ENCODE measurements at places on chromosomes 1 and 21.
A peak's percentile ranks its signal among the peaks of the same experiment; 100 is the strongest.

DNA sequence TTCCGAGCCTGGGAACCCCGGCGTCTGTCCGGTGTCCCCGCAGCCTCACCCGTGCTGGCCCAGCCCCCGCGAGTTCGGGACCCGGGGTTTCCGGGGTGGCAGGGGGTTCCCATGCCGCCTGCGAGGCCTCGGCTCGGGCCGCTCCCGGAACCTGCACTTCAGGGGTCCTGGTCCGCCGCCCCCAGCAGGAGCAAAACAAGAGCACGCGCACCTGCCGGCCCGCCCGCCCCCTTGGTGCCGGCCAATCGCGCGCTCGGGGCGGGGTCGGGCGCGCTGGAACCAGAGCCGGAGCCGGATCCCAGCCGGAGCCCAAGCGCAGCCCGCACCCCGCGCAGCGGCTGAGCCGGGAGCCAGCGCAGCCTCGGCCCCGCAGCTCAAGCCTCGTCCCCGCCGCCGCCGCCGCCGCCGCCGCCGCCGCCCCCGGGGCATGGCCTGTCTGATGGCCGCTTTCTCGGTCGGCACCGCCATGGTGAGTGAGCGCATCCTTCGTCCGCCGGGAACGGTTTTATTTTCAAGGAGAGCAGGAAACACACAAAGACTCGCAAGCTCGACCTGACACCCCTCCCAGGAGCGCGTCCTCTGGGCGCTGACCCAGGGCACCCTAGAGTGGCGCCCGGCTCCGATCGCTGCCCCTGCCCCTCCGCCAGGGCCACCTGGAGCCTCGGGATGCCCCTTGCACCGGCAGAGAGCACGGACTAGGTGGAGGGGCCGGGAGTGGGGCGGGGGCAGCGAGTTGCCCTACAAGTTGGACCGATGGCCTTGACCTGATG, at the start of gene ABCG1:
ABCG1 (plus strand) TSS at position 305 of the 770 bp plus-strand sequence; CDS start at position 428, 123 bp downstream.
- peak; percentile 73 for DNase-seq

GRCh38 chr1:17791055-17791390, 35.9 kb downstream of the ACTL8 start:
- no peak for DNase-seq

DNA sequence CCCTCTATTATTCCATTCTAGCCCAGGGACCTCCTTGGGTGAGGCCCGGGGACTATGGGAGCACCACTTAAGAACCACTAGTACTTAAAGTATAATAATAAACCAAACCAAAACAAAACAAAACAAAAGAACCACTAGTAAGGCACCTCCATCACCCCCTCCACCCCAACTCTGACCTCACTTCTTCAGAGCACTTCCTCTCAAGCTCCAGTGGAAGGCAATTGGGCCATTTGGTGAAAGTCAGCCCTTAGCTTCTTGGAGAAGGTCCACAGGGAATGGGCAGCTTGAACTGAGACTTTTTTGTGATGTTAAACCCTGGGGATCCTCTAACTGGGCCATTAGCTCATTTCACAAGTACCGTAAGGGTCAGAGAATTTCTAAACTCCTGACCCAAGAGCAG, 237.3 kb downstream of the RHOU start:
- no peak for DNase-seq

GRCh38 chr1:51378871-51379270, 48.5 kb upstream of the TTC39A start:
- DNase-seq: no peak

- DNase-seq: no peak
Measured at GRCh38 chr1:161499099-161500039, 5.9 kb upstream of the FCGR2A start.

DNA sequence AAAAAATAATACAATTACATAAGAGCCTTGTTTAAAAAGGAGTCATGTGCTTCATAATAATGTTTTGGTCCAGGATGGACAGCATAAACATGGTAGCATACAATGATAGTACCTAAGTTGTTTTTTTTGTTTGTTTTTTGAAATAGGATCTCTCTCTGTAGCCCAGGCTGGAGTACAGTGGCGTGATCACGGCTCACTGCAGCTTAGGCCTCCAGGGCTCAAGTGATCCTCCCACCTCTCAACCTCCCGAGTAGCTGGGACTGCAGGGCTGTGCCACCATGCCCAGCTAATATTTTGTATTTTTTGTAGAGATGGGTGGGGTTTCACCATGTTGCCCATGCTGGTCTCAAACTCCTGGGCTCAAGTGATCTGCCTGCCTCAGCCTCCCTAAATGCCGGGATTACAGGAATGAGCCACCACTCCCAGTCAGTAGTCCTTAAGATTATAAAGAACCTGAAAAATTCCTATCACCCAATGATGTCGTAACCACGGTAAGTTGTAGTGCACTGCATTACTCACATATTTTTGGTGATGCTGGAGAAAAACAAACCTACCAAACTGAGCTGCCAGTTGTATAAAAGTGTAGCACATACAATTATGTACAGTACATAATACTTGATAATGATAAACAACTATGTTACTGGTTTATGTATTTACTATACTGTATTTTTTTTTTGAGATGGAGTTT, 22.4 kb upstream of the RCOR3 start:
- no peak for DNase-seq

DNA sequence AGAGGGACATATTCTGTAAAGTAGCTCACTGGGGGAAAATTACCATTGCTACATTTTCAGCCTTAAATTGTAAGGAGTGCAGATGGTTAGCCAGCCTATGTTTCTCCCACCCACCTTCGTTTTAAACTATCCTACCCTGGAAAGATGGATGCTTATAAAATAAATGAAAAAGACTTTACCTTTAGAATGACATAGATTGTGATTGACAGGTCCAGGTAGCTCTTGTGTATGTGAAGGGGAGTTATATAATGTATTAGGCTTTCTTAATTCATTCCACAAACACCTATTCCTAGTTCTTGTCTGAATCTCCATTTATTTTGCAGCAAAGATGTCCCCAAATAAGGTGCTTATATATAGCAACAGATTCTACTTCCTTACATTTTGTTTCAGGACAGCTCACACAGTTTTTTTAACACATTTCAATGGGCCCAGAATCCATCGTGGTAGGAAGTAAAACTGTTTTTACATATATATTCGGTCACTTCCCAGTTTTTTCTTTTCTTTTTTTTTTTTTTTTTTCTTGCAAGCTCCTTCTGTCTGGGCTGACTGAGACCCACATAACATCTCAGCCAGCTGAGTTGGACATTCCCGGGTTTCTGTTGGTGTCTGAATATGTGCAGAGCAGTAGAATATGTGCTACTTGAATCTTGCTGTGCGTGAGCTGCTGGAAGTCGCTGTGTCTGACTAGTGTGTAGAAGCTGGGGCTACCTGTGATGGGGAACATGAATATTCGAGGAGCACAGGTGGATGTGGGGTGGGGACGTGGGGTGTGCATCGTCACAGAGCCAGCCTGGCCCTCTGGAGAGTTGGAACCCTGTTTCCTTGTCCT, 27.8 kb downstream of the UCK2 start:
- DNase-seq: no peak

GRCh38 chr21:41220208-41220733, 52.3 kb downstream of the BACE2 start:
- DNase-seq: no peak

GRCh38 chr1:204417074-204417997, 5.7 kb upstream of the PPP1R15B start:
- peak; percentile 59 for DNase-seq

- DNase-seq: no peak
Measured at GRCh38 chr1:221239181-221239580, 359.9 kb downstream of the HLX start.

DNA sequence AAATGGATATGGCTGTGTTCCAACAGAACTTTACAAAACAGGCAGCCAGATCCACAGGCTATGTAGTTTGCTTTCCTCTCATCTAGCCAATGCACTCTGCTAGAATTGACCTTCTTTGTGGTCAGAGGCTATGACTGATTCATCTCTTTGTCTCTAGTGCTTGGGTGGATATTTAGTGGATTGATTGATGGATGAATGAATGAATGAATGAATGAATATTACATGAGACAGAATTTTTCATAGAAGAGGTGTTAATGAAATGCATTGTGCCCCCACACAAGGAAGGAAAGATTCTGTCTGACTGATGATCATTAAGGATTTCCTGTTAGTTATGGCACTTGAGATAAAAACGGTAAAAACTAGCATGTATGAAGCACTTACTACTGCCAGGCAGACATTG, 50.5 kb upstream of the ZYG11A start:
- DNase-seq: no peak

DNA sequence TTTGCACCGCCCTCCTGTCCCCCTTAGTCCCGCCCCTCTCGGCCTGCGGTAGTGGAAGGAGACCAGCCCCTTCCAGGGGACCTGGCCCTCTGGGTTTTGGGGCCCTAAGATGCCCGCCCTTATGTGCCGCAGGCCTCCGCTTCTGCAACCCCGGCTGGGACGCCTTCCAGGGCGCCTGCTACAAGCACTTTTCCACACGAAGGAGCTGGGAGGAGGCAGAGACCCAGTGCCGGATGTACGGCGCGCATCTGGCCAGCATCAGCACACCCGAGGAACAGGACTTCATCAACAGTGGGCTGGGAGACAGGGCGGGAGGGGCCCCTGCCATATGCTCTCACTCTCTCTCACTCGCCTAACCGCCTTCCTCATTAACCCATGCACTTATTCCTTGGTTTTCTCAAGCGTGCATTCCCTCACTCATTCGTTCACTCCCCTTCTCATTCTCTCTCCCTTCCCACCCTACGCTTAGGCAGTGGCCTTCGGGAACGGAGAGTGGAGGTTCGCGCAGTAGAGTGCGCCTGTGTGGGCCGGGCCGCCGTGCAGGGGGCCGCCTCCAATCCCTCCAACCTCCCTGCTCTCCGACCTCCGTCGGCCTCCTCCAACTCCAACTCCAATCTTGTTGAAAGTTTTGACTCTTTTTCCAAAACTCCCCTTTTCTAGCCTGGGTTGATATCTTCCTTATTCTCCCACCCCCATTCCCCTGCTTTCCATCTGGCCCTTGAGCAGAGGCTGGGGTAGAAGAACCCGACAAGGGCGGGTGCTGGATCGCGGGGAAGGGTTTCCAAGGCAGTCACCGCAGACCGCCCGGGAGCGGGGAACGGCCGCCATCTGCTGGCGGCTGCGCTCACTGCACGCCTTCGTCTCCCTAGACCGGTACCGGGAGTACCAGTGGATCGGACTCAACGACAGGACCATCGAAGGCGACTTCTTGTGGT, 15.2 kb downstream of the BCAN start:
- DNase-seq: peak; percentile 83

GRCh38 chr1:152770411-152770810, 4.5 kb upstream of the LCE1F start:
- no peak for DNase-seq

DNA sequence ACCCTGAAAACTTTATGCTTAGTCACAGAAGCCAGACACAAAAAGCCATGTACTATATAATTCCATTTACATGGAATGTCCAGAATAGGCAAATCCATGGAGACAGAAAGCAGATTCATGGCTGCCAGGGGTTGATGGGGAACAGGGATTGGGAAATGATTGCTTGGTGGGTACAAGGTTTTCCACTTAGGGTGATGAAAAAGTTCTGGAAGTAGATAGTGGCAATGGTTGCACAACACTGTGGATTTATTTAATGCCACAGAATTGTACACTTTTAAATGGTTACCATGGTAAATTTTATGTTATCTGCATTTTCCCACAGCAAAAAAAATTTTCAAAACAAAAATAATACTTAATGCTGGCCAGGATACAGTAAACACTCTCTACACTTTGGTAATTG, 40.6 kb downstream of the ENAH start:
- no peak for DNase-seq

DNA sequence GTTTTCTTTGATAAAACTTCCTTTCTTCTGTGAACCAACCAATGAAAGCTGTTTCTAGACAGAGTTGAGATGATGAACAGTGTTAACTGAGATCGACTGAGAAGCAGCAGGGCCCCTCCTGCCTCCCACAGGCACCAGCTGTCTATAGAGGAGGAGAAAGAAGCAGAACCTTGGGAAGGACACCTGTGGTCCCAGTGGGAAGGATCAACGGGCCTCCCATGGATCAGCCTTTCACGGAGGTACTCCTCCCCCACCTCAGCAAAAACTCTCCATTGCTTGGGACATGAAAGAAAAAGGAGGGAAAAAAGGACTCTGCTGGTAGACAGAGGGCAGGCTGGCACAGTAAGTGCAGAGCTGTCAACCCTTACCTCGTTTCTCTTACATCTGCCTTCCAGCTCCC, 40.5 kb downstream of the PLPPR5 start:
- DNase-seq: no peak

DNA sequence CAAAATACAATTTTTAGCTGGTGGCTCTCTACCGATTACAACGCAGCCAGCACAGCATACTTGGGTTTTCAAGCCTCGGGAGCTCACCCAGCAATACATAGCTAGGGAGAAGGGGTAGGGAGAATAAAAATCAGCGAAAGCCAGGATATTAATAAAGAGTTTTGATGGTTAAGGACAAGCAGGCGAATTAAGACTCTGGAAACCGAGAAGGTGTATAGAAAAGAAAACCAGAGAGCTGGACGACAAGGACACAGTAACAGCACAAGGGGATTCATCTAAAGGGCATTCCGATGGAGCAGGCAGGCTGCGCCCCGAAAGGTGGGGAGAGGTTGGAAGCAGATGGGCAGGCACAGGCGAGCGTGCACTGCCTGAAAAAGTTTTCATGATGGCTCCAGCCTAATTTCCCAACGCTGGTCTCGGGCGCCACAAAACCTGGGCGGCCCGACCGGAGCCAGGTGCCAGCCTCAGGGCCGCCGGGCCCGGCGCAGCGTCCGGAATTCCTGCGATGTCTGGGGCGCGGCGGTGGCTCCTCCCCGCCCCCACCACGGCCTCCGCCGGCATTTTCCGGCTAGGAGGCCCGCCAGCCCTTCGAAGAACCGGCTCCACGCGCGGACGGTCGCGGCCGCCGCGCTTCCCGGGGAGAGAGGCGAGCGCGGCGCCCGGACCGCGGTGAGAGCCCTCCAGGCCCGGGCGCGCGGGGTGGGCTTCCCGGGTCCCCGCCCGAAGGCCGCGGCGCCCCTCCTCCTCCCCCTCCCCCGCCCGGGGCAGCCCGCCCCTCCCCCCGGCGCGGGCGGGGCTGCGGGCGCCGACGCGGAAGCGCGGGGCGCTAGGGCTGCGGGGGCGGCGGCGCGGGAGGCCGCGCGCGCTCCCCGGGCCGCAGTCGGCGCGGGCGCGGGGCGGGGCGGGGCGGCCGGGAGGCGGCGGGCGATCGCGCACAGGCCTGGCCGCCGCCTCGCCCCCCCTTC, 774 bp upstream of the DYRK1A start:
- DNase-seq: peak; percentile 75

DNA sequence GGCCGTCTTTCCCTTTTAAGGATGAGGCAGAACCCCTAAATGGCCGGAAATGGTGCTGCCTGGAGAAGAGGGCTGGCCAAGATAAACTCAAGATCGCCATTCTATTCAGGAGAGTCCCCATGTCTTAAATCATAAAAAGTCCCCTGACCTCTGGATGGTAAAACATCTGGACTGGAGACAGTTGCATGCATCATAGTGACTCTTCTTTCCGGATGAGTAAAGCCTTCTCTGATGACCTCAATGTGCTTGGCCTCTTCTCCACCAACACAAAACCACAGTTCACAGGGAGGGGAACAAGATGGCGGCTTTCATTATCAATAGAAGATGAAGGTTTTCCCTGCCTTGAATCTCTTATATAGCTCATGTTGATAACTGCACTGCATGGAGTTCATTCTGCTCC, 27.5 kb upstream of the H6PD start:
- DNase-seq: no peak

Data from stimulated activated CD4-positive, alpha-beta T cell treated with anti-CD3 and anti-CD28 coated beads, Interleukin-15, amount 100 ng/mL, for 24 hours (primary cell).